Fibroblast of skin of left quadriceps (primary cell): ENCODE measurements at places on chromosomes 16 and 17.

DNA sequence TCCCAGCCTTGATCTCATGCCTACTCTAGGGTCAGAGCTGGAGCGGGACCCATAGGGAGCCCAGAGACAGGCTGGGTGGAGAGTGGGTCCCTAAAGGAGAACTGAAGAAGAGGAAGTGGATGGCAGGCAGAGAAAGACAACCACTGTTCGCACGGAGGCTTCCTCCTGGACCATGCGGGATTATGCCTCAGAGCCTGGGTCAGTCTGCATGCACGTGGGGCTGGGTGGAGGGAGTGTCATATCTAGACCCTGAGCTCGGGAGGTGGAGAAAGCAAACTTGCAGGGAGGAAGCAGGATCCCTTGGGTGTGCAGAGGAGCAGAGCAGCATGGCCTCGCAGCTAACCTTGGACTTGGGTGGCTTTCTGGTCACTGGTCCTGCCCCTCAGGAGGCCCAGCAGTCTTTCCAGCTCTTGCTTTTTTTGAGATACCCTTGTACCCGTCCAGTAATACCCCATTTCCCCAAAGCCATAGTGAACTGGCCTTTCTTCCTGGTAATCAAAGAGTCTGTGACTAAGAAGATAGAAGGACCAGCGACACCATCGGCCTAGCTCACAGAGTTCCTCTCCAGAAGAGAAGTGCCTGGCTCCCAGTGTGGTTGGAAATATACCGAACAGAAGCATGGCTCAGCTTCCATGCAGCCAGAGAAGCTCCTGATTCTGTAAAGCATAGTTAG lies 344.2 kb downstream of the CPPED1 start:
- DNase-seq = no peak

DNA sequence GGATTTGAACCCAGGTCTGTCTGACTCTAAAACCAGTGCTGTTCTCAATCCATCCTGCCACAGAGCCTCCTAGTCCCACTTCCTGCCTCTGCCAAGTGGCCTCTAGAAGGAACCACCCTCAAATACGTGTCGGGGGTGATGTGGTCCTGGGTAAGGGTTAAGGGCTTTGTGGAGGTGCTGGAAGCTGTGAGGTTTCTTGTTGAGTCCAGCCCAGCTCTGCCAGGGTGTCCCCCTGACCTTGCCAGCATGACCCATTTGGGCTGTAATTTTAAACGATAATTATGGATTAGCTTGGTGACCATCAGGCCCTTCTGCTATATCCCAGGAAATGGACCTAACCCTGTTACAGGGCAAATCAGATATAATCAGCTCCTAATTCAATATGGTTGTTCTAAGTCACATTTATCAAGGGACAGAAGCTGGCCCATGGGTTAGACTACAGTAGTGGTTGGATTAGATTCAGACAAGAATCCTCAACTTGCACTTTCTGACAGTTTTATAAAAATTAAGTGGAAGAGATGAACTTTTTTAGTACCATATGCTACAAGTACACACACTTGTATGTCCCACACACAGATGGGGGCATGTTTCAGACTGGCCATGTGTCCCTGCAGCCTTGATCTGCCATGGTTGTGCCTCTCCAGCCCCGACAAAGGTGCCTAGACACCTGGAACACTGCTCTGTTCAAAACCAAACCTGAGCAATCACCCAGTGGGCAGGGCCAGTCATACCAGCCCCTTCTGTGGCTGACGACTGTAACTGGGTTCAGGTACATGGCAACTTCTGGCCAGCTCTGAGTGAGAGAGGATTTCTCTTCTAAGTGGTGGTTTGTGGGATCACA lies 48.0 kb downstream of the SMPD3 start:
- no peak for DNase-seq

GRCh38 chr16:1839554-1839953 lies 12.5 kb downstream of the FAHD1 start:
- DNase-seq = peak; percentile 72

DNA sequence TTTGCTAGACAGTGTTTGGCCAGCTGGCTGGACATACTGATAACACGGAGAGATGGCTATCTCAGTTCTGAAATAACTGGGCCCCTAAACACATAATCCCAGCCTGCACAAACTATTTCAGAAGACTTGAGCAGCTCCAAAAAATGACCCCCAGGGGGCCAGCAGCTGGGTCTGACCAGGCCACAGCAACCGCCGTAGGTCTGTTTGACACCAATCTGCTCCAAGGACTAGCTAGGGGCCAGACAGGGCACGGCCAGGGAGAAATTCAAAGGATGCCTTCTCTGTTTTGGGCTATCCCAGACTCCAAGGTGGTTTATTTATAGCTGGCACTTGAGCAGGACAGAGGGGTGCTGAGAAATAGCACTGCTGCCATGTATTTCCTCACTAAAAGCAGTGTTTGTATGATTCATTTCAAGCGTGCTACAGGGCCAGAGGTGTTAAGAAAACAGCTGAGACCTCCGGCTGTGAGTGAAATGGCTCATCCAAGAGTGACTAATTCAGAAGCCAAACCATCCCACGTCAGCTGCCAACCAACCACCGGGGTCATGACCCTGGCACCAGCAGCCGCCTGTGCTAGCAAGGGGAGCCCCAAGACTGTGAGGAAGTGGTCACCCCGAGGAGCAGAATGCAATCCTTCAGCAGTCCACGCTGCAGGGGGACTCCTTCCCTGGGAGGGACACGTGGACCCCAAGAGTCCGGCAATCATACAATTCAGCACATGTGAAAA lies 5.7 kb downstream of the GGA2 start:
- DNase-seq = peak; percentile 69

DNA sequence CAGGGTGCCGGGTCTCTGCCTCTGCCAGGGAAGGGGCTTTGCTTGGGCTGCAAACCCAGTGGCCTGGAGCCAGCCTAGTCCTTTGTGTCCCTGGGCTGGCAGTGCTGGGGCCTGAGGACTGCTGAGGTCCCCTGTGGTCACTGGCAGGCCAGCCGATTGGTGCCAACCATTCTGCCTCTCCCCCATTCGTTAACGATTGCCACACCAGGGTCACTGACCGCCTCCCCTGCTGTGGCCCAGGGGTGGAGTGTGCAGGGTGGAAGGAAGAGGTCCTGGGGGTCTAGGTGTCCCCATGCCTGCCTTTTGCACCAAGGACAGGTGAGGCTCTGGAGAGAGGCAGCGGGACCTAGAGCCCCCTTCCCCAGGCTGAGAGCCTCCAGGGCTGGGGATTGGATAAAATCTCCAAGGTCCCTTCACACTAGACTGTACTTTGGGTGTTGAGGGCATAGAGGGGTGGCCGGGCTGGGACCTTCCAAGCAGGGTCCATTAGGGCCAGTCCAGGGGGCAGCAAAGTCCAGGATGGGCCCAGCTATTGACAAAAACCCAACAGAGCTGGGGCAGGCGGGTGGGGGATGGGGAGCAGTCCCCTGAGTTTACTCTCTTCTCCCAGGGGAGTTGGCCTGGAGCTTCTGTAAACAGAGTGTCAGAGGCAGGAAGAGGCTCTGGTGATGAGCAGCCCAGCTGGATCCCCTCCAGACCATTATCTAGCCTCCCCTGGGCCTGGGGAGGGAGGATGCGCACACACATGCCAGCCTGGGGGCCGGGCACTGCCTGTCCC lies 1.1 kb downstream of the VASN start:
- DNase-seq = no peak

- DNase-seq = no peak
These were observed 107.6 kb downstream of the KCNJ2 start for GRCh38 chr17:70276906-70277305.

GRCh38 chr17:34354637-34355036 lies 1.6 kb upstream of the CCL13 start:
- no peak for DNase-seq

DNA sequence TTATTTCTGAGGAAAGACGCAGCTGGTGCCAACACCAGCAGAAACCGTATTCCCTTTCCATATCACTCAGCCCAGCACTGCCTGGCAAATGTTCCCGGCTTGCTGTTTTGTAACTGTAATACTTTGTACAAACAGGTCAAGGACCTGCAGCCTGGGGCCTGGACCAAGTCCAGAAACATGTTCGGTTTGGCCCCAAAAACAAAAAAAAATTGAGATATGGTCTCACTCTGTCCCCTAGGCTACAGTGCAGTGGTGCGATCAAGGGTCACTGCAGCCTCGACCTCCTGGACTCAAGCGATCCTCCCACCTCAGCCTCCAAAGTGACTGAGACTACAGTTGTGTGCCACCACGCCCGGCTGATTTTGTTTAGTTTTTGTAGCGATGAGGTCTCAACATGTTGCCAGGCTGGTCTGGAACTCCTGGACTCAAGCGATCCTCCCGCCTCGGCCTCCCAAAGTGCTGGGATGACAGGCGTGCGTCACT lies 1.2 kb downstream of the HAGH start:
- DNase-seq = no peak

- DNase-seq = no peak
These were observed 25.4 kb downstream of the RTN4RL1 start for GRCh38 chr17:1999557-2000251.

GRCh38 chr17:55343900-55344513 lies 77.6 kb downstream of the MMD start:
- no peak for DNase-seq
